ENCODE measurements at places on chromosomes 1 and 21.

DNA sequence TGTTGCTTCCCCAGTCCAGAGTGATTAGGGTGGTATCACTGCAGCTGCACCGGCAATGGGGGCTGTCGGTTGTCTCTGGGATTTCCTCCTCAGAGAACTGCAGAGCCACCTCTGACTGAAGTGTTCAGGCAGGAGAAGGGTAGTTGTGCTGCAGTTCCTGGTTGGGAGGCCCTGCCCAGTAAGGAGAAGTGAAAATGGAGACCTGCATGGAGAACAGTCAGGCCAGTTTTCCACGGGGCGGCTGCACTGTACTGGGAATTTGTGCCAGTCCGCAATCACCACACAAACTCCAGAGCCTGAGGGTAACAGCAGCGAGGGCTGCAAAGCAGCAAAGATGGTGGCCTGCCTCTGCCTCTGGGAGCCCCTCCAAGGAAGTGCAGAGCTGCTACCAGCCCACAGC is 58.1 kb upstream of the CCDC190 start:
- no peak for DNase-seq

DNA sequence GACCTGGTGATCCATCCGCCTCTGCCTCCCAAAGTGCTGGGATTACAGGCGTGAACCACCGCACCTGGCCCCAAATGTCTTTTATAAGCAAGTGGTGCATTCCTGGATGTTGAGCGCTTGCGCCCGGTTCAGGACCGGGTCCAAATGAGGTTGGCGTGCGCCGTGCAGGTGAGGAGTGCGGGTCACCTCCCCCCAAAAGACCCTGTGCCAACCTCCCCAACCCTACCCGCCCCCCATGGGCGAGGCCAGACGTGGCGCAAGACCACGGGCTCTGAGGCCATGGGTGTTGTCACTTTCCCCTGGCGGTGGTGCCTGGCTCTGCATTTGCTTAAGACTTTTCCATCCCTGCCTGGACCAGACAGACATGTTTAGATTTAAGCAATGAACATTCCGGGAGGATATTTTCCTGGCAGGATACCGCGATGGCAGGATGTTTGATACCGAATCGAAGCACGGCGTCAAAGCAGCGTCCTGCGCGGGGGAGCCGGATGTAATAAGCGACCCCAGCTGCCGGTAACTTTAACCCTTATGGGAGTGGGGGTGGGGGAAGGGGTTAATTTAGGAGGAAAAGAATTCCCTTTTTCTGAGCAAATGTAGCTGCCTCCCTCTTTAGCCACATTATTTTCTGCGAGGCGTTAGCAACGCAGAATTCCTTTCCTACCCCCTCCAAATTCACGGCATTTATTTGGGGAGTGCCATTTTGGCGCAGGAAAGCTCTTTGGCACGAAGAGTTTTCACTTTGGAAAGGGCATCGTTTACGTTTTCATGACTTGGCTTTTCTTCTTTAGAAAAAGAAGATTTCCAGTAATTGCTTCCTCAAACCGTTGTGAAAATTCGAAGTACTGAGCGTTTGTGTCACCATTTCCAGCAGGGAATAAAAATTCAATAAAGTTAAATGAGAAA is 27.8 kb upstream of the RNF187 start:
- DNase-seq, result peak; percentile 68

- DNase-seq, result no peak
Observed at GRCh38 chr1:61419657-61420056, 305.3 kb downstream of the TM2D1 start.

DNA sequence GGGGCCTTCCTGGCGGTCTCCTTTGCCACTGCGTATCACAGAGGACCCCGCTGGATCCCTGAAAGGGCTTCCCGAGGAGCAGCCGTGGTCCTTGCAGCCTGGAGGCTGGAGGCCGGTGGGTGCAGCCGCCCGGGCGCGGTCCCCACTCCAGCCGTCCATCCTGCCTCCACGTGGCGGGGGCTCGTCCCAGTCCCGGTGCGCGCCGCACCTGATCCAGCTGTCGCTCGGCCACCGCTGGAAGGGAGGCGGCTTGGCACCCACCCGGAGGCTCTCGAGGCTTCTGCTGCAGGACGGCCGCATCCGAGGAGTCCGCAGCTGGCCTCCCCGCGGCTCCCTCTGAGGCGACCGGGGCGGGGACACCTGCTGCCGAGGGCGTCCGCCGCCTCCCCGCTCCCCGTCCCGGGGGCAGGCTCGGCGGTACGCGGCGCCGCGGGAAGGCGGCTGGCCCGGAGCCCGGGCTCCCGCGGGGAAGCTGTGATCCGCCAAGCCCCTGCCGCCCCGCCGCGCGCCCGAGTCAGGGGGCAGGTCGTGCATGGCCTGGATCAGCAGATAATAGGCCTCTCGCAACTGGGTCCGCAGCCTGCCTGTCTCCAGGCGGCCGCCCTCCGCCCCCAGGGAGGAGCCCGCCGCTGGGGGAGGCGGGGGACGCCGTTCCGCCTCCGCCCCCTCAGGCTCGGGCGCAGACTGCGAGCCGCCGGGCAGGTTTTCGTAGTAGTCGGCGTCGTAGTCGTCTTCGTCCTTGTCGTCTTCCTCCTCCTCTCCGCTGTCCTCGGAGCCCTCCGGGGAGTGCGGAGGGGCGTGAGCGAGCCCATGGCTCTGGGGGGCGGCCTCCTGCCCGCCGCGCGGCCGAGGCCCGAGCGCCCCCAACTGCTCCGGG is at the start of gene SYDE2:
TSS of gene SYDE2 (minus strand) at position 554 of the 877 bp plus-strand sequence. CDS start at position 534, 20 bp downstream.
- peak; percentile 78 for DNase-seq

DNA sequence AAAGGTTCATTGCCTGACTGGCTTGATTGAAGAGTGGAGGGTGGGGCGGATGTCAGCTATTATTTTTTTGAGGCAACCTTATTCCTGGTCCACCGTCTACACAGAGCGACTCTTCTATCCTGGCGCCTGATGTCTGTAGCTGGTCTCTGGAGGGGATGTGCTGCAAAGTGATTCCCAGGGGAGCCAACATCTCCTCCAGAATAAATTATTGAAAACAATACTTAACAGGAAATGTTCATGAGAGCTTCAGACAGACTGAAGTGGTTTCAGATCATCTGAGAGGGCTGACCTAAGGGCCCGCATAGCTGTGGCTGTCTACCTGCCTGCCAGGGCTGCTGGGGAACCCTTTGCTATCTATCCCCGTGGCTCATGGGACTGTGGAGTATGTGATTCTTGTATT is 66.7 kb downstream of the TEX35 start:
- no peak for DNase-seq

DNA sequence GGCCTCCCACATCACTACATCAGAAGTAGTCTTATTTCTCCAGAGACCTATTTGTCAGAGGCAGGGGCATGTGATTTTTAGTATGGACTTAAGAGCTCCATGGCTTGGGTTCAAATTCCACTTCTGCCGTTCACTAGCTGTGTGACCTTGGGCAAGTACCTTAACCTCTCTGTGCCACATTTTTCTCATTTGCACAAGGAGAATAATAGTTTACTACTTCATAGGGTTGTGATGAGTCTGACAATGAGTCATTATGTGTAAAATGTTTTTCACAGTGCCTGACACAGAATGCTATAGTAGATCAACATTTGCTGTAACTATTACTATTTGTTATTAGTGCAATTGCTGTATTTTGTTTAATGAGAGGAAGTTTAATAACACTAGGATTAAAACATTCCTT is 200.6 kb downstream of the PRDM2 start:
- no peak for DNase-seq

DNA sequence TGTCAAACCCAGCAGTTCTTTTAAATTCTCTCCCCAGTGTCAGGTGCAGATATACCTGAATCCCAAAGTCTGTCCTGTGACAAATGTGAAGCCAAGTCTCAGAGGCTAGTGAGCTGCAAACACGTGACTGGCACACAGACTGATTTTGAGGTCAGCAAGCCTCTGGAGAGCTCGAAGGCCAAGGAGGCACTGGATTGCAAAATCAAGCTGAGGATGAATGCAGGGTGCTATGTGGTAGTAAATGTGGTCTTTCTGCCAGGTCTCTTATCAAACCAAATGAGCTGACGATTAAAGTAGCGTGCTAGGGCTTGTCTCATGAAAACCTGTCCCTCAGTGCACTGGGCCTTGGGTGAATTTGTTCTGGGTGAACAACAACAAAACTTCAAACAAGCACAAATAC is 20.6 kb downstream of the GPR3 start:
- no peak for DNase-seq

DNA sequence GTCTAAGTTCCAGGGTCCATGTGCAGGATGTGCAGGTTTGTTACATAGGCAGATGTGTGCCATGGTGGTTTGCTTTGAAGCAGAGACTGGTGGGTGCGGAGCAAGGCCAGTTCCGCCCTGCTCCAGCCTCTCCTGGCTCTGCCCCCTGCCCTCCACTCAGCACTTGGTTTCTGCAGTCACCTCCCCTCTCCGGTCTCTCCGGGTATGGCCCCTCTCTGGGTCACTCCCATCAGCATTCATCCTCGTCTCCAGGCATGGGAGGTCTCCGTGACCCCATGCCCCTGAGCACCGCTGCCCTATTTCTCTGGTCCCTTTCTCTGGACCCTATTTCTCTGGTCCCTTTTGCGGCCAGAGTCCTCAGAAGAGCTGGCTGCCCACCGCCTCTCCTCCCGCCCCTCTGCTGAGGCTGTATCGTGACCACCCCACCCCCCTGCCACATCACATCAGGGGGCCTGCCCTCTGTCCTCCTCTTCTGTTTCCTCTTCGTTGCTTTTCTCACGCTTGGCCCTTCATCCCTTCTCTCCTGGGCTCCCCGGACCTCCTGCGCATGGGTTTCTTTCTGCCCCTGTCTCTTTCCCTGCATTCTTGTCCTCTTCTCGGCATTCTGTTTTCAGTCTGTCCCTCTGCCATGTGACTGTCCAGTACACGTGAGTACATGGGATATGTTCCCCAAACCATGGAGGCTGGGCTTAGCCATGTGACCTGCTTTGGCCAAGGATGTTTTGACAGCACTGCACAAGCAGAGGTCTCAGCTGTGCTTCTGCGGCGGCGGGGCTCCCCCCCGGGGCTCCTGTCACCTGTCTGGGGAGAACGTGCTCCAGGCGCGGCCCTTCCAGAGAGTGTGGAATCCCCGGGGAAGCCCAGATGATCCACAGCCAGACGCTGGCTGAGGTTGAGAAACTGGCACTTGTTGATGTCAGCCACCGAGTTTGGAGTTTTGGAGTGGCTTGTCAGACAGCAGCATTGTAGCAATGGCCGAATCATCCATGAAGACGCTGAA is 54.4 kb upstream of the C1orf174 start:
- DNase-seq, result no peak

DNA sequence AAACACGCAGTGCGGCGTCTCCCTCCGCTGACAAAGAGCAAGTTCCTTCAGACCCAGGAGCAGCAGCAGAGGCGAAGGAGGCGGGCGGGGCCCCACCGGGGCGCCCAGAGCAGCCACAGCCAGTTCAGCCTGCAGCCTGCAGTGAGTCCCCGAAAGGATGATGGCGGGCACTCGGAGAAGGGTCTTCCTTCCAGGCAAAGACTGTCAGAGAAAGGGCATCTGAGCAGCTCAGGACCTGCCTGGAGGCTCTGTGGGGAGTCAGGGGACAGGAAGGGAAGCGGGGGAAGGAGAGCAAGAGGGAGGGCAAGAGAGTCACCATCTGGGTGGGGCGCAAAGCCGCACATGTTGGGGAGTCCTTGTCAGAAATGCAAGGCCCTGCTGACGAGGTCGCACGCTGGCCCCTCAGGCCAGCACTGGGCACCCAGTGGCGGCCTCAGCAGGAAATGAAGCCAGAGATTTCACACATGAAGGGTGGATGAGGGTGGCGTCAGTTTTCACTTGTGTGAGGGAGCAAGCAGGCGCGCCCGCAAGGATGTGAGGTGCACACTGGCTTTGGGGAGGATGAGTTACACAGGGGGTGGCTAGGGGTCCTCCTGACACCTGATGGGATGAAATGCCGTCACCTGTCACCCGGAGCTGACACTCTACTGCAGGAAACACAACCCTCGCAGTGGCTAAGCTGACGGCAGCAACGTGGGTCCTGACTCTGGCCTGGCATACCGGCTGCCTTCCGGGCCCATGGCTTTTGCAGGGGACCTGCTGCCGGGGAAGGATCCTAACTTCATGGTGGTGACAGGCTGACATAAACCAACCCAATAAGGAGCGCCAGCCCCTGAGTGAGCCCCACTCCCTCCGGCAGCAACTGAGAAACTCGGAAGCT is 6.6 kb downstream of the LRRC47 start:
- no peak for DNase-seq

DNA sequence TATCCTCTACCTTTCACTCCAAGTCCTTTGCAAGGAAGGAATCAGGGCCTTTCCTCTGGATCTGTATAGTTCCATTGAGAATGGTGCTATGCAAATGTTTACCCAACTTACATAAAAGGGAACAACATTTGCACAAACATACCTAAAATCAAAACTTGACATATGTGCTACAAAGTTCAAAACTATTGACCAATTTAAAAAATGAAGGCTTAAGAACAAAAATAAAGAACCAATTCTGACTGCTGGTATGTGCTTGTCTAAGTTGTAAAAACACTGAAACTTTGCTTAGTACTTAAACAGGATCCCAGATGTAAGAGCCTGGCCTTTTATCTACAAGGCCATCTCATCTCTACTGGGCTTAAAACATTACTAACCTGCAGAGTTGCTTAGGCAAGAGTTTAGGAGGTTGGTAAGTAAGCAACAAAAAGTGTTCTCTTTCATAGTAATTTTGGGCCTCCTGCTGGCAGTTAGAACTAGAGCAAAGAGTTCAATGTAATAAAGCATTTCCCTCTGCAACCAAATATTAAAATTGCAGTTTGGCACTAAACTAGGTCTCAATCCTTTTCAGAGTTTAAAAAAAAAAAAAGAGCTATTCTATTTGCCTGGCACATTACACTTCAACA is 2.0 kb downstream of the SCMH1 start:
- peak; percentile 84 for DNase-seq

- DNase-seq, result peak; percentile 99
Observed at GRCh38 chr1:59427155-59427554, 130.3 kb downstream of the FGGY start.

- no peak for DNase-seq
Observed at GRCh38 chr1:47908258-47908657, 88.9 kb downstream of the TRABD2B start.

DNA sequence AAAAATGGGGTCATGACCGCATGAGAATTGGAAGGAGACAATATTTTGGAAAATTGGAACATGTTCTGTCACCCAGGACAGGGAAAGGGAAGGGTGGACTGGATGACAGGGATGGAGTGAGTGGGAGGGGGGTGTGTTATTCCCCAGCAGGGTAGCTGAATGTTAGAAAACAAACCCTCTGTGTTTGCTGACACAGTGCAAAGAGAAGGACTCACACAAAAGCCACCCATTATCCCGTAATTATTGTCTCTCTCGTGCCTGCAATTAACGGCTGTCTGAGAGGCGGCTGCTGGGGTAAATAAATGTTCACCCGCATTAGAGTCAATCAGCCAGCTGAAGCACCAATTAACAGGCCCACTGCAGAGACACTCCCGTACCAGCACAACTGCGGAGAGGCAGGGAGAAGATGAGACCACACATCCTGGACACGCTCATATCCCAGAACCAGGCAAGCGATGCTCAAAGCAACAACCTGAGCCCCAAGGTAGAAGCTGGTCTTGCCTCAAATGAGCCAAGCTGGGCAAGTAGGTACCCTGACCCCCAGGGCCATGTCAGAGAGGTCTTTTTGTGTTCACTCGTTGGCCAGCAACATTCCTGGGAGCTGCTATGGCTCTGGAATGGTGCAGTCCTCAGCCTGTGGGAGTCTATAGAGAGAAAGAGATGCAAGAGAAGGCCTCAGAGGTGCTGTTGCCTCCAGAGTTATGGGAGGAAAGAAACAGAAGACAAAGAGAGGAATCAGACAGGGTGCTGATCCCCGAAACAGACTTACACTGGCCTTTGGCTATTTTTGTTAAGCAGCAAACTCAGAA is 19.4 kb downstream of the PLEKHA6 start:
- no peak for DNase-seq
